H54 (cell line): ENCODE measurements at places on chromosomes 16 and 17.

GRCh38 chr17:78390241-78391050, 12.0 kb downstream of the PGS1 start:
- DNase-seq, result peak; percentile 67

DNA sequence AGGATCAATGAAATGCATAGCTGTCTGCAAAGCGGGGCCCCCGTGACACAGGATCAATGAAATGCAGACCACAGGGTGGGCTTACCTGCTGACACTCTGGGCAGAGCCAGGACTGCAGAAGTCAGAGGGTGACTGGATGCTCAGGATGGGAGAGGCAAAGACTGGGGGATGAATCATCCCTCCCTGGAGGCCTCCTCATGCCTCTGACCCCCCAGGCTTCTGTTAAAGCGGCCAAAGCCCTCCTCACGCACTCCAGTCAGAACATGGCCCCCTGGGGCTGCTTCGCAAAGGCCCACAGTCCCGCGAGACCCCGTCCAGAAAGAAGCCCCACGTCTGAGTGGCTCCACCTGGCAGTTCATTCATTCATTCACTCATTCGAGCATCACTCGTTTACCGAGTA, 38.4 kb upstream of the FOXF1 start:
- no peak for DNase-seq

- no peak for DNase-seq
These were observed 7.3 kb downstream of the ENDOV start for GRCh38 chr17:80422276-80422675.

DNA sequence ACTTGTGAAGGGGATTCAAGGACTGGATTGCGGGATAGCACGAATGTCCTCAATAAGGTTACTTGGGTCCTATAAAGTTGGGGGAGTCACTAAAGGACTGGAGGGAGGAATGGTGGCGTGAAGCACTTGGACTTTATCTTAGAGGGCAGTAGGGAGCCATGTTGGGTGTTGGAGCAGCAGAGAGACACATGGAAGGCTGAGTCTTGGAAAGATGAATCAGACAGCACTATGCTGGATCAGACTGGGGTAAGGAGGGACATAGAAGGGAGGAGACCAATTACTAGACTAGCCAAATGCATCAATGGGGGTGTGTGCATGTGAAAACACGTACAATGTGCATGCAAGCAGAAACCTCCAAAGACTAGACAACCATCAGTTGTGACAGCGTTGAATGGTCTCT, 26.0 kb upstream of the DLX4 start:
- DNase-seq, result no peak

DNA sequence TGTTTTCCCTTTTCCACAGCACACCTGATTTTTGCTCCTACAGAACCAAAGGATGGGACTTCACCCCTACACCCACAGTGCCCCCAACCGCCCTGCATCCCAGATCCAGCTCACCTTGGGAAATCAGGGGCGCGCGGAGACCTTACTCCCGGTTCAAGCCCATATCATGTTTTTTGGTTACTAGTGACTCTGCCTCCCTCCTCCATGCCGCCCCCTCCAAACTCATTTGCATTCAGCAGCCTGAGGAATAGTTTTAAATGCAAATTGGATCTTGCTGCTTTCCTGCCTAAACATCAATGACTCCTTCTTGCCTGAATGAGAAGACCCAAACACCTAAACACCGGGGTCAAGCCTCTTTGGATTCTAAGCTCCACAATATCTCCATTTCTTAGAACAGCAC, 331.8 kb downstream of the TMEM114 start:
- DNase-seq, result no peak

GRCh38 chr16:75501359-75501758, 6.1 kb upstream of the CHST6 start:
- no peak for DNase-seq

- no peak for DNase-seq
These were observed 101.3 kb upstream of the CHMP6 start for GRCh38 chr17:80890196-80890920.

- no peak for DNase-seq
These were observed 83.6 kb upstream of the CBX4 start for GRCh38 chr17:79922798-79923197.

DNA sequence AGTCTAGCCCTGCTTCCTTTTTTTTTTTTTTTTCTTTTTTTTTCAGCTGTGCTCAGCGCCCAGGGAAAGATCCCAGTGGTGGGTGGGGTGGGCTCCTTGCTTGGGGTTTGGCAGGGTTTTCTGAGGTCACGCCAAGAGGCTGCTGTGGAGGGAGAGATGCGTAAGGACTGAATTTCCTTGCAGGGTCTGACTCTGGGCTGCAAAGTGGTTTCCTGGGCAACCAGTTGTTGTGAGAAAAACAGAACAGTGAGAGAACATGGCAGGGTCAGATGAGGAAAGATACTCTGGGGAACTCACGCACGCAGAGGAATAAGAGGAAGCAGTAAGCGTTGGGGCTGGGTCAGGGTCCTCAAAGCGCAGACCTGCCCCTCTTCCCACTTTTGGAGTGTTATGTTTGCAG, 119.5 kb downstream of the IRF8 start:
- no peak for DNase-seq

DNA sequence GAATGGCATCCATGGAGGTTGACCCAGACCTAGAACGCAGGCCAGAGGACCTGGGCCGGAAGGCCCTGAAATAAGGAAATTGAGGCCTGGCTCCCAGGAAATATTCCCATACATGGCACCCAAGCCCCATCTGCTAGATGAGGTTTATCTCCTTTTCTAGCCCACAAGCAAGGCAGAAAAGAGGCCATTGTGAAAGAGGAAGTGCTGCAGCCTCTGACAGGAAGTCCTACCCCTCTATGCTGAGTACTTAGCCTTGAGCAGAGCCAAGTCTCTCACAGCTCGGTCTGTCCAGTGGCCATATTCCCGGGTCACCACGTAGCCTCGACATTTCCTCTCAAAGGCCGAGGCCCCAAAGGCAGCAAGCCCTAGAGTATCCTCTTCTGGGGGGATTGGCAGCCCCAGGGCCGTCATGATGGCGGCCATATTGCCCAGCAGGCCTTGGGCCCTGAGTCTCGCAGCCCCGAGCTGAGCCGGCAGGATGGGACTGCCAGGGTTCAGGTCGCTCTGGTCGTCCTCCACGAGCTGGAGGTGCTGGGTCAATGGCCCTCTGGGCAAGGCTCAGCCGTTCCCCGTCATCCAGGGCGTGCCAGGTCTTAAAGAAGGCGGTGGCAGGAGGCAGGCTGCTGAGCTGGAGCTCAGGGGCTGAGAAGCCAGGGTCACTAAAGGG, 7.8 kb downstream of the CTF1 start:
- DNase-seq, result no peak

- DNase-seq, result peak; percentile 83
These were observed 43.4 kb upstream of the CRHR1 start for GRCh38 chr17:45740553-45741330.

- DNase-seq, result no peak
These were observed 577.9 kb downstream of the HS3ST4 start for GRCh38 chr16:26269673-26270072.

DNA sequence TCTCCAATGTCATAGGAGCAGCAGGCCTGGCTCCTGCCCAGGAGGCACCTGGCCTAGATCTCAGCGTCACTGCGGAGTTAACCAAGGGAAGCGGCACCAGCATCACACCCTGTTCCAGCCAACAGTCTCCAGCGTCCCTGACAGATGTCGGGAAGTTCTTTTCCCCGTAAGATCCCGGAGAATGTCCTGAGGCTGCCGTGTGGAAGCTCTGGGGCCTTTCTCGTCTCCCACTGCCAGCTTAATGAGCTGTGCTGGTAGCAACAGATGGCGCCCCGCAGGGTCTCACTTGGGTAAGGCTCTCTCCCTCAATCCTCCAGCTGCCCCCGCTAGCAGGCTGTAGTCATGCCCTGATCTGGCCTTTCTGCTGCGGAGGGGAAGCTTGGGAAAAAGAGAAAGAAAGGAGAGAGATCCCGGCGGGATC, 57.5 kb downstream of the MARCHF10 start:
- DNase-seq, result no peak

DNA sequence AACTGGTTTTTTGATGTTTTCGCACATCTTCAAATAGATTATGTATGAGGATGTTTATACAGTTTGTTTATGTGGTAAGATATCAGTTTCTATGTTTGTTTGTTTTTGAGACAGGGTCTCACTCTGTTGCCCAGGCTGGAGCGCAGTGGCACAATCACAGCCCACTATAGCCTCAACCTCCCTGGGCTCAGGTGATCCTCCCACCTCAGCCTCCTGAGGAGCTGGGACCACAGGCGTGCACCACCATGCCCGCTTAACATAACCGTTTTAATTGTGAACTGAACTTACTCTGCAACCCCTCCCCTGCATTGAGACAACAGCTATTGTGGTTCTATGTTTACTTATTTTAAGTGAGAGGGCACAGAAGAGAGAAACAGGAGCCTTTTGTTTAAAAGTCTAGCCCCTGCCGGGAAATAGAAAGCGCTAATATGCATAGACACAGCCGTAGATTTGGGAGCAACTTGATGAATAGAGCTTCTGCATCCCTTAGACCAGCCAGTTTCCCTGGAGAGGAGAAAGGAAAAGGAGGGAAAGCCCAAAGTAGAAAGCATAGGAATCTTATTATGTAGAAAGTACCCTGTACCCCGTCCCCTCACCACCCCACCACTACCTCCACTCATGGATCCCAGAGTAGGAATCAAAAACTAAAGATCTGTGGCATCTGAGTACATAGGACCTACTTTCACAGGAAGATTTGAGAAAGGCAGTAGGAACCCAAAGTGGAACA, 19.6 kb upstream of the APPBP2 start:
- DNase-seq, result no peak

- no peak for DNase-seq
These were observed 668 bp upstream of the UNK start for GRCh38 chr17:75783803-75784472.

DNA sequence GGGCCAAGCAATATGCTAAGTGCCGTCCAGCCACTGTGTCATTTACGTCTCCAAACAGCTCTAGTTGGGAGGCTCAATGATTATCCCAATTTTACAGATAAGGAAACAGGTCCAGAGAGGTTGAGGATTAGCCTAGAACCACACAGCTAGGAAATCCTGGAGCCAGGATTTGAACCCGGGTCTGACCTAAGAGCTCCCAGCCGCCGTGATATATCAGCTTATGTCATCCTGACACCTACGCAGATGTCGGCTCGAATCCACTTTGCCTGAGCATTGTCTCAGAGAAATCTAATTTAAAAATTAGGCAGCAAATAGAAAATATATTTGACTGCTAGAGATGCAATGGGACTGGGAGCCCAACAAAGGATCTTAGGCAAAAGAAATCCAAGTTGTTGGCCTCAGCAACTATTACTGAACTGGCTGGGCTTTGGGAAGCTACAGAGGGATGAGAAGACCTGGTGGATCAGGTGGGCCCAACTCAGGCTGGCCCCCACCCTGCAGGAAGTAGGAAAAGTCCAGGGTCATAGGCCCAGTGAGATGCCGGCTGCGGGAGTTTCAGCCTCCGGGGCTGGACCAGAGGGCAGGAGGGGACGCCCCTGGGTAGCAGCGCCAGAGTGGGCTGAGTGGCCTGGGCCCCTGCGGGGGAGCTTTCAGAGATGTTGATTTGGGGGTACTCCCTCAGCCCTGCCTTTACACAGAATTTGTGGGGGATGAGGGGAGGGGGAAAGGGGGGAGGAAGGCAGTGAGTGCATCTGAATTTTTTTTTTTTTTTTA, 35.1 kb upstream of the IL21R start:
- no peak for DNase-seq

DNA sequence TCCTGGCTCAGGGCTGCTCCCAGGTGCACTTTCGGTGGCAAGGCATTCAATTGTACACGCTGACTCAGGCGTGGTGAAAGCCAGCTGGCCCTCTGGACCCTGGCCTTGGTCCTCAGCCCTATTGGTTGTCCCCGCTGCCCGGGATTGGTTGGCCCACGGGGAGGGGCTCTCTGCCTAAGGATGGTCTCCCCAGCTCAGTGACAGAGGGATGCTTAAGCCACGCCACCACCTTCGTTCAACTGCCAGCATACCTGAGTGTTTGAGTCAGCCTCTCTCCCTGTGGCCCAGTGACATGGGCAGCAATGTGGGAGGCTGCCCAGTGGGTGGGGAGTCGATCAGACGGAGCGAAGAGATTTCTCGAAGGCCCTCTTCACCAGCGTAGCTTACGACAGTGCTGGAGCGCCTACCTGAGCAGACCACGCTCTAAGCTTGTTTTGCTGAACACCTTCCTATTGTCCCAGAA, 30.3 kb downstream of the IRF8 start:
- DNase-seq, result no peak
